Activated T-cell treated with anti-CD3 and anti-CD28 coated beads for 1 hour (primary cell): ENCODE measurements at places on chromosomes 7 and 10.

DNA sequence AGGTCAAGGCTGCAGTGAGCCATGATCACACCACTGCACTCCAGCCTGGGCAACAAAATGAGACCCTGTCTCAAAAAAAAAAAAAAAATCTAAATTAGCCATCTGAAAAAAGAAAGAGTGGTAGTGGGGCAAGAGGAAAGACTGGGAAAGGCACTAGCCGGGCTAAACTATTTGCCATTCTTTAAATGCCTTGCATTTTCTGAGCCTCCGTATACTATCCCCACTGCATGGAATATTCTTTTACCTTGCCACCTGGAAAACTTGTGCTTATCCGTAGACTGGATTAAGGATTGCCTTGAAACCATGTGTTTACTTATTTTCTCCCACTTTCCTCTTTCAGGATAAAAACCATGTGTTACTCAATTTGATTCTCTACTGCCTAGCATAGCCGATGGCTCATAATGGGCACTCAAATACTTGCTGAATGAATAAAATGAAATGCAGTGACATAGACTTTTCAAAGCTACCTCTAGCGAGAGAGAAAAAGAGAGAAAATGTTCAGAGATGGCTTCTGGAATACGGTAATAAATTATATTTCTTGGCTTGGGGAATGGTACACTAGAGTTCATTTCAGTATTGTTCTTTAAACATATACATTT lies 30.6 kb downstream of the HYCC1 start:
- DNase-seq: no peak

DNA sequence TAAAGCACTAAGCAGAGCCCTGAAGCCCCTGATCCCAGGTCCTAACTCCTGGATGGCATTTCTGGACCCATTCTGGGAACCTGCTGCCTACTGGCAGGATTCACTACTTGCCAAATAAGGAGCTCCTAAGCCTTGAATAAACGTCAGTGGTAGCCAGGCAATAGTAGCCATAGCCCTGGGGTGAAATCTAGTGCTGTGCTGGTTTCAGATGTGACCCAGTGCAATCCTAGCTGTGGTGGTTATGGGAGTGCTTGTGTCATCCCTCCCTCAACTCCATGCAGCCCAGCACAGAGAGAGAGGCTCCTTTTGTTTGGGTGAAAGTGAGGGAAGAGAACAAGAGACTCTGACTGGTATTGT lies 43.7 kb downstream of the PCLO start:
- DNase-seq: no peak

- no peak for DNase-seq
Observed at GRCh38 chr7:29161231-29161630, 14.9 kb upstream of the CPVL start.

DNA sequence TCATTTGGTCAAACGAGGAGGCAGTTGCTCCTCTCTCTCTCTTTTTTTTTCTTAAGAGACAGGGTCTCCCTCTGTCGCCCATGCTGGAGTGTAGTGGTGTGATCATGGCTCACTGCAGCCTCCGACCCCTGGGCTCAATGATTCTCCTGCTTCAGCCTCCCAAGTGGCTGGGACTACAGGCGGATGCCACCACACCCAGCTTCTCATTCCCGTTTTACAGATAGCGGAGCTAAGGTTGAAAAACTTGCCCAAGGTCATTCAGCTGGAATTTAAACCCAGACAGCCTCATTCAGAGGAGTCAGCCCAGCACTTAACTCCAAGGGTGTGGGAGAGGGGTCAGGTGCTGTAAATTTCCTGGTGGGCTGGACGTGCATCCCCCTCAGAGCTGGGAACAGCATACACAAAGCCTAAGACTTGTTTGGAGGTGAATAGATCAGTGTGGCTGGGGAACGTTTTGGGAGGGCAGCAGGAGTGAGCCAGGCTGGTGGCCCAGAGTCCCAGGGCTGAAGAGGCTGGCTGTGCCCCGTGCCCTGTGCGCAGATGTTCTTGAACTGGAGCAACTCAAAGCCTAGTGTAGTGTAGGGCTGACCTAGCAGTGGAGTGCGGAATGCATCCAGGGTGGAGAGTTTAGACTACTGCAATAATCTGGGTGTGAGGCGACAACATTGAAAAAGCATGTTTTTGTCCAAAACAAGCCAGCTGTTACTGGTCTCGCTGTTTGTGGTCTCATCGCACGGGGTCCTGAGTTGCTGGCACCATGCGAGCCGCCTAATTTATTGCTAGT lies 2.3 kb downstream of the HTRA1 start:
- no peak for DNase-seq

DNA sequence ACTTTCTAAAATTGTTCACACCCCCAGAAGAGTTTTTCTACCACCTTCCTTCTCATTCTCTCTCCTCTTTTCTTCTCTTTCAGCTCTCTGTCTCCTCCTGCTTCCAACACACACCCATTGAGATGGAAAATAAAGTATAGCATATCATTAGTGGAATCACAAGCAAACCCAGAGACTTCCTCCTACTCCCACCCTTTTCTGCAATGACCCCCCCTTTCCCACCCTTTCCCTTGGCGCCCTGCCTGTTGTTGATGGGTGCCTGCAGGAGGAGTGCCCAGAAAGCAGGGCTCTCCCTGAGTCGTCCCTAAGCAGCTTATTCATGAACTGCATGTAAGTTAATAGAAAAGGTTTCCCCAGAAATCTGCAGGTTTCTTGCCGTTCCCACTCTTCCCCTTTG lies 300.0 kb downstream of the PLXNA4 start:
- DNase-seq: no peak

DNA sequence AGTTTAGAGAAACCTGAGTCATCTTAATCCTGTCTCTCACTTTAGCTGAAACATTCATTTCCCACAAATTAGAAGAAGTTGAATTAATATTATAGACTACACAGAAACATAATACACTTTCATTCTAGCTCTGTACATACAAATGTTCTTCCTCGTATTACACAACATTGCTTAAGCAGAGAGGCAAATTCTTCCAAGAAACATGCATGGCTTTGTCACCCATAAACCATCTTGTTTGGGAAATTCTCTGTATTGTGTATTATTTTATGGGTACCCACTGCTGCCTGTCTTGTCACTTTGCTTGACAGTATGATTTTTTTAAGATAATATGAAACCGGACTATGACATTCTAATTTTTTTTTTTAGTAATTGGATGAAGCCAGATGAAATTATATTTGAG lies 104.0 kb downstream of the SRI start:
- no peak for DNase-seq

- no peak for DNase-seq
Observed at GRCh38 chr10:122847782-122848604, 2.3 kb upstream of the CUZD1 start.

GRCh38 chr7:135160858-135161653 lies 9.5 kb downstream of the CYREN start:
- no peak for DNase-seq

DNA sequence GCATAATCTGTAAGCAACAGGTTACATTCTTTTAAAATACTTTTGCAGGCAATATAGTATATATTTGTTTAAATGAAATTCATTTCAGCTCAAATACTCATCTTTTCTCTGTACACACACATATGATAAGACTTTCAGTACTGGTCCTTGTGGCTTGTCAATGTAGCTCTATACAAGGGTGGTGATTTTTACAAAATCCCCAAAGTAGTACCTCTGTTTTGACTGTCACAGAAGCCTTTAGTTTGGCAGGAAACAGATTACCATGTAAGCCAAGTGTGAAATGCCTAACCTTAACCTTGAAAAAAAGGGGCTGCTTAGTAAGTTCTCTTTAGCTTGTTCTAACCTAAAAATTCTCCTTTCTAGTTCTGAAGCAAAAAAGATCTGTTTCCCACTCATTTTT lies 87.9 kb downstream of the KCND2 start:
- DNase-seq: no peak

- no peak for DNase-seq
Observed at GRCh38 chr10:18615618-18616017, 35.8 kb downstream of the NSUN6 start.

- DNase-seq: no peak
Observed at GRCh38 chr10:33886299-33886698, 551.8 kb upstream of the NRP1 start.

DNA sequence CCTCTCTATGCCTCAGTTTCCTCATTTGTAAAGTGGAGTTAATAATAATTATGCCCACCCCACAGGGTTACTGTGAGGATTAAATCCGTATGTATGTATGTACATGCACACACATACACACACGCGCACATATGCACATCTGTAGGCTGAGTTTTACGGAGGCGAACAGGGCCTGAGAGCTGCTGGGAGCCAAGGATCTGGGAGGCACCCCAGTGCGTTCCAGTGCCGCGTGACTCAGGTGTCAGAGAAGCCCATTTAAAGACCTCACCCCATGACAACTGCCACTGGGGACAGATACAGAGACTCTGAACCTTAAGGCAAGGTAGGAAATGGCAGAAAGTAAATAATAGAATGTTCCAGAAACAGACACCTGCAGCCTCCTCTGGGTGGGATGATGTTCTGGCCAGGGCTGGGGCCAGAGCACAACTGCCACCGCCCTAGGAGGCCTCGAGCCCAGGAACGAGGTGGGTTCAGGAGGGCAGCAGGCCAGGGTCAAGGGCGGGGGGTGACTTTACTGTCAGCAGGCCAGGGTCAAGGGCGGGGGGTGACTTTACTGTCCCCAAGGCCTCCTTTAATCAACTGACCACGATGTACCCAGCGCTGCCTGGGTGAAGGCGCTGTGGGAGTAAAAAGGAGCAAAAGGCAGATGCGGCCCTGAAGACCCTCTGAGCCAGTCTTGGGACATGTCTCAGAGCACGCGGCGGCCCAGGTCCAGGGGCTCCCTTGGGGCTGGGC lies 54.9 kb downstream of the PRKAG2 start:
- no peak for DNase-seq

GRCh38 chr10:96517284-96517683 lies 3.6 kb upstream of the TLL2 start:
- no peak for DNase-seq

- no peak for DNase-seq
Observed at GRCh38 chr10:110857265-110858171, 14.2 kb upstream of the PDCD4 start.

DNA sequence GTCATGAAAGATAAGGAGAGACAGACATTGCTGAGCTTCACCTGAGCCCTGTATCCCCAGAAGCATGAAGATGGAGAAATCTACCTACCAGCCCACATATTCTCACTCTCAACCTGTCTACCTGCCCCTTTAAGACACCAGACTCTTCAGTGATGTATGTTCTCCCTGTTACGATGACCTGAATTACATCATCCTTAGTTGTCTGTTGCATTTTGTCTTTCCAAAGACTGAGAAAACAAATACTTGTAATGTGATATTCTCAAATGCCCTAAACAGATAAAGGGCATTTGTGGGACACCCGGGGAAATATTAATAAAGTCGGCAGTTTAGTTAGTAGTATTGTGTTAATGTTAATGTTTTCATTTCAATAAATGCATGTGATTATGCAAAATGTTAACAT lies 305.8 kb upstream of the IGFBP3 start:
- DNase-seq: no peak

DNA sequence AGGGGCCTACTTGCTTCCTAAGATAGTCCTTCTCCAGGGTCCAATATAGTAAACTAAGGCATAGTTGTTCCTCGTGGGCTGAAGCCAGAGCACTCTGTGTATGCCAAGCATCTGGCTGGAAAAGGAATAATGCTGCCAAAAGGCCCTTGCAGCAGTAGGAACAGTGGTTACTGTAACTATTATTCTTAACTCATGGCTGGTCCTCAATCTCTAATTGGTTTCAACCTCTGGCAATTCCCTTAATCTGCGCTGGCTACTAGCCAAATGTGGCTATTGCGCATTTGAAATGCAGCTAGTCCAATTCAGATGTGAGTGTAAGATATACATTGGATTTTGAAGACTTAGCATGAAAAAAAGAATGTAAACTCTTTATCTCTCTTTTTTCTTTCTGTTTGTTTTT lies 27.8 kb upstream of the LBX1 start:
- DNase-seq: no peak

- DNase-seq: no peak
Observed at GRCh38 chr7:38775506-38776175, 133.3 kb downstream of the VPS41 start.

GRCh38 chr10:113094114-113094486 lies 144.1 kb downstream of the TCF7L2 start:
- DNase-seq: no peak

GRCh38 chr10:17169803-17170202 lies 31.7 kb downstream of the TRDMT1 start:
- no peak for DNase-seq

- no peak for DNase-seq
Observed at GRCh38 chr10:48529331-48529730, 75.5 kb downstream of the ARHGAP22 start.

DNA sequence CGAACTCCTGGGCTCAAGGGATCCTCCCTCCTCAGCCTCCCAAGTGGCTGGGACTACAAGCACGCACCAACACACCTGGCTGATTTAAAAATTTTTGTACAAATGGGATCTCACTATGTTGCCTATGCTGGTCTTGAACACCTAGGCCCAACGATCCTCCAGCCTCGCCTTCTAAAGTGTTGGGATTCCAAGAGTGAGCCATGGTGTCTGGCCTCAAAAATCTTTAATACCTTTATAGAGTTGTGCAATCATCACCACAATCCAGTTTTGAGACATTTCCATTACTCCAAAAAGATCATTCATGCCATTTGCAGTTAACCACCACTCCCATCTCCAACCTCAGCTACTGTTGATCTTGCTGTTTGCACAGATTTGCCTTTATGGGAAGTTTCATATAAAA lies 165.4 kb downstream of the LYZL1 start:
- no peak for DNase-seq

DNA sequence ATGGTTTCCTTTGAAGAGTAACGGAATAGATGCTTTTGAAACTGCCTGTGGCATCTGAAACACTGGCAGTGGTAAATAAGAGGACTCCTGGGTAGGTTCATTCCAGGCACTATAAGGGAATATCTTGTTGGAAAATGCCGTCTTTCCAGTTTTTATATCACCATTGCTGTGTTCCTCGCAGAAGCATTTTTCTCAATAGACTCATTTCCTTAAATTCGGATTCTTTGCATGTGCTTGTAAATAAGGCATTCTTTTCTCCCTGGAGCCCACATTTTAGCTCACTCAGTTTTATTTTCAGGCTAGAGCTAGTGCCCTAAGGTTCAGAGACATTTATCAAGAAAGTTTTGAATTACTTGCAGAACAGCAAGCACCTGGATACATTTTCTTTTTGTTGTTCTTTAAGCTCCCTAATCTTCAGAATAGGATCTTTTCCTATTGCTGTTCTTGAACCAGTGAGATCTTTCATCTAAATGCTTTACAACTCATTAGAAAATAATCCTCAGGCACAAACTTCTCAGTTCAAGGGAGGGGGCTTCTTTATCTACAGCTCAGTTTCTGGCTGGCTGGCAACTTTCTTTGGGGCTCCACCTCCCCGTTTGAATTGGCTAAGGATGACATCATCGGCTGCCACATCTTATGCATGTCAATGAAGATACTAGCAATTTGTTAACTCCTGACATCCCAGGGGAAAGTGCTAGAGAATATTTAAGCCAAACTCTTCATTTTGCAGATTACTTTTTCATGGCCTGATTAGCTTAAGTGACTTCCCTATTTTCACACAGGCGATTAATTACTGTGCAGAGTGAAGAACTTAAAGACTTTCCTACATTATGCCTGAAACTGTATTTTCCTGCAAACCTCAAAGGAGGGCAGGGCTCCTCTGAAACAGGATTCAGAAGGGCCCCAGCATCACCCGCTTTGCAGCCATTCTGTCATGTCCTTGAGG lies 133.7 kb upstream of the RSU1 start:
- DNase-seq: no peak

- DNase-seq: no peak
Observed at GRCh38 chr7:1404898-1405548, 54.2 kb downstream of the MICALL2 start.

- DNase-seq: no peak
Observed at GRCh38 chr7:7569081-7569527, 2.4 kb downstream of the MIOS start.
